ENCODE measurements at places on chromosomes 1 and 21. TPM values are rescaled to one million over a fixed set of nuclear protein-coding genes. Genes with fewer than 3 reads are reported as not detected.

DNA sequence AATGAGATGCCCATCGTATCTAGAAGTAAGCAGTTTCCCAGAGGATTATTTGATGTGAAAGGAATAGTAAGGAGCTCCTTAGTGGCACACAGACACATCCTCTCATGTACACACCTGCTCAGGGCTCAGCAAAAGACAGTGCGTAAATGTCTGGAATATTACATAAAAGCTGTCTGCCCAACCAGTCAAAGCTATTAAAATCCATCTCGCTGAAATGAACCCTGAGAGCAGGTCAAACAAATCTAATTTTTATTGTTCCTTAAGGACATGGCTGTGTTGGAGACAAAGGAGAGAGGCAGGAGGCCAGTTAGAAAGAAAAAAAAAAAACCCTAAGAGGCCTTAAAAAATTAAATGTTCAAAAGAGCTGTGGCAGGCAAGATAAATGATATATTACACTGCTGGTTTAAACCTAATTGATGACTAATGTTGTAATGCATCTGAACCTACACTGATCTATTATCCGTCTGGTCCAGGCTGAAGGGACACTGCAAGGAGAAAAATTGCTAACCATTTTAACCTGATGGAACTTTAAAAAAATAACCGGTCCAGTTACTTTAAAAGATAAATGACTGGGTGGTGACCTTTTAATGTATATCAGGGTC, 58.5 kb upstream of the FGGY start:
- H3K36me3 ChIP-seq, result no peaks in the 10 kb centered on the region
- no peak for DNase-seq
- no peaks in the 10 kb centered on the region for H3K27me3 ChIP-seq
- no peak overlapping the region for H3K27ac ChIP-seq

DNA sequence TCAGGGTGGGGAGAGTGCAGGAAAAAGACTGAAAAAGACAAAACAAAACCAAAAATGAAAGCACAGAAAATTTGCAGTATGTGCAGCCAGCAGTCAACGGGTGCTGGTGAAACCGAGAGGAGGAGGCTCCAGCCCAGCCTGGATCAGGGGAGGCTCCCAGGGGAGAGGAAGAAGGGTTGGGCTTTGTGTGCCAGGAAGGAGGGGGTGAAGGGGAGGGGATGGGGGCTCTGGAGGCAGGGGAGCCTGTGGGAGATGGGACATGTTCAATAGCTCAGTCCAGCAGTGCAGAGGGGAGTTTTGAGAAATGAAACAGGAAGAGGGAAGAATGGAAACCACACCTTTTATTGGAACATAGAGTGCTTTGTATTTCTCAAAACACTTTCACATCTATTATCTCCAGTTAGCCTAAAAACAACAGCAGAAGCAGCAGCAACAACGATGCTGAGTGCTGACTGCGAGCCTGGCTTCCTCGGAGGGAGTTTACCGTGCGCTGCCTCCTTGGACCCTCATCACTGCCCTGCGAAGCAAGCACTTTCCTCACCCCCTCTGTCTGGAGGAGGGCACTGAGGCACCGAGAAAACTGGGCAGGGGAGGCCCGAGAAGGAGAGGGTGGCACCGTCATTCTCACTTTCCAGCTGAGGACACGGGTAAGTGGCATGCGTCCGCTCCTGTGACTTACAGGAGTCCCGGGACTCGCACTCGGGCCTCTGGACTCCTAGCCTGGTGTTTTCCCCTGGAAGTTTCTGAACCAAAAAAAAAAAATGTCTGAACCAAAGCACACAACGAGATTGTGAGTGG, 62.9 kb downstream of the MDM4 start:
- H3K4me1 ChIP-seq, result peaks cover 1% of the 10 kb centered on the region
- no peak overlapping the region for H3K27ac ChIP-seq
- H3K36me3 ChIP-seq, result no peaks in the 10 kb centered on the region

The AGT gene
- under 0.01 TPM for total RNA-seq

GRCh38 chr21:45498646-45499000, 43.6 kb downstream of the SLC19A1 start:
- H3K27me3 ChIP-seq, result no peaks in the 10 kb centered on the region
- H3K4me1 ChIP-seq, result no peaks in the 10 kb centered on the region
- peaks cover 64% of the 10 kb centered on the region for H3K36me3 ChIP-seq
- no peak overlapping the region for H3K4me3 ChIP-seq
- H3K27ac ChIP-seq, result no peak overlapping the region
- no peak for DNase-seq

GRCh38 chr1:110477967-110478640, 27.2 kb downstream of the PROK1 start:
- no peak overlapping the region for H3K27ac ChIP-seq
- H3K27me3 ChIP-seq, result peaks cover 13% of the 10 kb centered on the region
- no peaks in the 10 kb centered on the region for H3K36me3 ChIP-seq
- DNase-seq, result no peak
- H3K4me1 ChIP-seq, result peaks cover 10% of the 10 kb centered on the region

The FNDC5 gene
- total RNA-seq, result 1.7 TPM

DNA sequence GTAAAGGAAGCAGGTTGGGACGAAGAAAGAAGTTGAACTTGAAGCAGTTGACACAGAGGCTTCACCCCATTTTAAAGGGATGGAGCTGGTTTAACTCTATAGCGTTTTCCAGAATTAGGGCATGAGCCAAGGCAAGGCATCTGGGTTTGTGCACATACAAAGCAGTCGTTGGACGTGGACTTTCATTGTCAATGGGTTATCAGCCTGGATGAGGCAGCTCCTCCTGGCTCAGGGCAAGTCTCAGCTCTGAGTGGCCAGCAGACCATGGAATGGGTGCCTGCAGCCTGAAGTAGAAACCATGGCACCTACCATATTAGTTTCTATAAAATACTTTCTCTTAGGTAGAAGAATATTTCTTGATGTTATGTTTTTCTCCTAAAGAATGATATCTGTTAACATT, 163.8 kb upstream of the KCNK2 start:
- H3K4me1 ChIP-seq, result peaks cover 6% of the 10 kb centered on the region
- no peak overlapping the region for H3K4me3 ChIP-seq
- no peak for DNase-seq

All from IMR-90 (cell line).